ENCODE measurements at places on chromosomes 13 and 19.

DNA sequence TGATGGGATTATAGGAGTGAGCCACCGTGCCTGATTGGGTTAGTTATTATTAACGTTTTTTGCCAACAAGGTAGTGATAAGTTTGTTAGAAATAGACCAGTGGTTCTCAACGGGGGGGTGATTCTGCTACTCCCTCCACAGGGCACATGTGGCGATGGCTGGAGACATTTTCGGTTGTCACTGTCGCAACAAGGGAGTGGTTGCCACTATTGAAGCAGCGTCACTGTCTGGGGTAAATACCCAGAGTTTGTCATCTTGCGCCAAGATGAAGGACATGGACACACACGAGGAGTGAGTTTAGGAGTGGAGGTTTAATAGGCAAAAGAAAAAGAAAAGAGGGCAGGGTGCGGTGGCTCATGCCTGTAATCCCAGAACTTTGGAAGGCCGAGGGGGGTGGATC is 18.9 kb downstream of the ADGRE3 start:
- no peak for DNase-seq

DNA sequence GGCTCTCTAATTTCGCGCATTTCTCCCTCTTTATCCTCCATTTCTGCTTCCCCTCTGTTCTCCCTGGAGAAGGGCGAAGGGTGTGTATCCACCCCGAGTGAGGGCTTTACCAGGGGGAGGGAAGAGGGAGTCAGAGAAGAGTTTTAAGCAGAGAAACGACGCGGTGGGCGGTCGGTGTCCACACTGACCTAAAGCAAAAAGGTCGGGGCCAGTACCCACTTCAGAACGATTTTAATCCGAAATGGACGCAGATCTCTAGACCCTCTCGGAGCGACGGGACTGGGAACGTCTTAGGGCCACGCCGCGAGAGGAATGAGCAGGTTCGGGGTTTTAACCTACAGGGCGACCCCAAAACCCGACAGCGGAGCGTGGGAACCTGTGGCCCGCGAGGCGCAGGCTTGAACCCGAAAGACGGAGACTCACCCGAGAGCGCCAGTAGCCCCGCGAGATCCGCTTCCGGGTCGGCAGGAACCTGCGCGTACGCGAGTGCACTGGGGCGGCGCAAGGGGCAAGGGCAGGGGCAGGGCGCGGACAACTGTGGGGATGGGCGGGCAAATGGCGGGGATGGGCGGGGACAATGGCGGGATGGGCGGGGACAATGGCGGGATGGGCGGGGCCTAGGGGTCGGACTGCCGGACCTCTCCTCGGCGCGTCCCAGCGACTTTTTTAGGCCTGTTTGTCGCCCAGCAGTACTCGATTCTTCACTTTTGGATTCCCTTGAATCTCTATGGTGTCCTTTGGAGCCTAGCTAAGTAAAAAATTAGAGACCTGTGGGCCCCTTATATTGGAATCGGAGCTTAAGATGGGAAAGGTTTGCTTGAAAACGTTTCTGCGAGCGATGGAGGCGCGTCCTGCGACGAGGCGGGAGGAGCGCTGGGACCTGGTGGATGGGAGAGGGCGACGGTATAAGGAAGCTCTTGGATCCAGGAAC is at the start of gene ZNF677:
Gene ZNF677, minus strand, starts transcription at position 463 of the 931 bp plus-strand sequence. CDS start 3,323 bp downstream, outside the sequence.
- peak; percentile 95 for DNase-seq

- peak; percentile 68 for DNase-seq
Measured at GRCh38 chr13:27954406-27954851, 14.7 kb downstream of the CDX2 start.

DNA sequence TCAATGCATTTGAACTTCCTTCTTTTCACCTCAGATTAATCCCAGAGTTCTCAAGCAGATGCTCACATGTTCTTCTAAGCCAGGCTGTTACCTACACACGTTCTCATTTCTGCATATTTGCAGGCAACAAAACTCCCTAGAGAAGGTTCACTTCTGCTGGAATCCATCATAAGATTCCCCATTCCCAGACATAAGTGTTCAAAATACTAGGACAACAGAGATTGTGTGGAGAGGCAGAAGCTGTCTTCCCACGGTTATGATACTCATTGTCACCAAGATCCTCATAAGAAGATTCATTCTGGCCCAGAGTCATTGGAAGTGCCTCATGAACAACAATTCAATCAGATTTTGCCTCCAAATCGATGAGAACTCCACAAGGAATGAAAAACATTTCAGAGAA is 931.6 kb upstream of the MIR17HG start:
- DNase-seq: no peak

DNA sequence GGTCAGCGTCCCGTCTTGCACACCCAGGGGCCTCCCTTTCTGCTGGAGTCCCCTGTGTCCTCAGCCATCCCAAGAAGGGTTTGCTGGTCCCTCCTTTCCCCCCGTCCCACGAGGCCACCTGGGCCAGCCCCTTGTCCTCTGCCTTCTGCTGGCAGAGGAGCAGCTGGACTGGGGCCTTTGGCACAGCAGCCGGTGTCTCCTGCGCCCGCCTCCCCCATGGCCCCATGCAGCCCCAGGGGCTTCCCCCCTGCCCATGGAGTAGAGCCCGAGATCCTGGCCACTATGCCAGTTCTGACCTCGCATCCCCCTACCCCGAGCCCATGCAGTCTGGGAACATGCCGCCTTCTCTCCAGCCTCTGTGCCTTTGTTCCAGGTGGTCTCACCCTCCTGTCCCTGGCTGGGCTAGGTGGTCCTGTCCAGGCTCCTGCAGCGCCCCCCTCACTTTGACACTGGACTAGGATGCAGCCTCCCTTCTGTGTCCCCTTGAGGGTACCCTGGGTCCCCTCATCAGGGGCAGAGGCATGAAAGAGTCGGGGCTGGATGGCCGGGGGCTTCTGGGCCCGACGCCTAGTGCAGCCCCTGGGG is 5.7 kb upstream of the GARIN5A start:
- peak; percentile 58 for DNase-seq

DNA sequence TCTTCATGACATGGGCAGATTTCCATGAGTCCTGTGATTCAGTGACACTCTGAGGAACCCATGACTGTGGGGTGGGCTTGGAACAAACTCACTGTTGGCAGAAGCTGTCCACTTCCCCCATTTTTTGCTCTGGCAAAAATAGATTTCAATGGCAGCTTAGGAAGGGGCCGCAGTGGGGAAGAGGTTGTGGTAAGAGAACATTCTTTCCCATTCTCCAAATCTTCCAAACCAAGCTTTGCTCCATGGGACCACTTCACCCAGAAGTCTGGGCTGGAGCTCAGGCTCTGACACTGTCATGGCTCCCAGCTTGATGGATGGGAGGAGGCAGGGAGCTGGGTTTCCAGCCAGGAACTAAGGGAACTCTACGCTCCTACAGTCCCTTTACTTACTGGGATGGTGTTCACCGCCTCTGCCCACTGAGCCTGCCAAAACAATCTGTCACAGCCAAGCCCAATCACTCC is 24.9 kb upstream of the MEDAG start:
- DNase-seq: no peak

DNA sequence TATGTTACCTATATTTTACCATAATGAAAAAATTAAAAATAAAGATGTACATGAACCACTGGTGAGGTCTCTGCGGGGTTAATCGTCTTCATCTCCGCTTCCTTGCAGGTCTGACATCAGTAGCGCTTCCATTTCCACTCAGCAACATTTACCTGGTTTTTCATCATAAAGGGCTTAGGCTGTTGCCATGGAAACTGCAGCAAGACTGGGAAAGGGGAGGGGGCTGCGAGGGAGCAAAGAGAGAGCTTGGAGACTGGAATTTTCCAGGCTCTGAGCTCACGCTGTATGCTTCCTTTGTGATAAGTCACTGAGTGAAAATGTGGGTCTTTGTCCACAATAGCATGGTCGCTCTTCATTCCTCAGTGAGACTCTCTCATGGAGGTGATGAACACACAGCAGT is 136.6 kb upstream of the USP29 start:
- no peak for DNase-seq
